ENCODE measurements at places on chromosomes 6 and 20. TPM values are rescaled to one million over a fixed set of nuclear protein-coding genes. Genes with fewer than 3 reads are reported as not detected.

DNA sequence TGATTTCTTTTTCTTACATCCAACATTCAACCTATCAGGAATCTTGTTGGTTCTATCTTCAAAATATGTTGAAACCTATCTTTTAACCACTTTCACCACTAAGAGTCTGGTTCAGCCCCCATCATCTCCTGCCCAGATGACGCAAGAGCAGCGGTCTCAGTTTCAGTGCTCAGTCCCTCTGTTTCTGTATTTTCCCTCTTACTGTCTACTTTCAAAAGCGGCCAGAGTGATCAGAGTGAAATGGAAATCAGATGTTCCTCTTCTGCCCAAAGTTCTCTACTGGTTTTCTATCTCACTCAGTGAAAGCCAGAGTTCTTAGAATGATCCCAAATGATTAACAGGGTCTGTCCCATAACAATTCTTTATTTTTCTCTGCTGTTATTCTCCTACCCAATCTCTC lies 147.9 kb upstream of the PDE7B start:
- no peak for DNase-seq

The TRDN gene
- polyA plus RNA-seq = 3.1 TPM

DNA sequence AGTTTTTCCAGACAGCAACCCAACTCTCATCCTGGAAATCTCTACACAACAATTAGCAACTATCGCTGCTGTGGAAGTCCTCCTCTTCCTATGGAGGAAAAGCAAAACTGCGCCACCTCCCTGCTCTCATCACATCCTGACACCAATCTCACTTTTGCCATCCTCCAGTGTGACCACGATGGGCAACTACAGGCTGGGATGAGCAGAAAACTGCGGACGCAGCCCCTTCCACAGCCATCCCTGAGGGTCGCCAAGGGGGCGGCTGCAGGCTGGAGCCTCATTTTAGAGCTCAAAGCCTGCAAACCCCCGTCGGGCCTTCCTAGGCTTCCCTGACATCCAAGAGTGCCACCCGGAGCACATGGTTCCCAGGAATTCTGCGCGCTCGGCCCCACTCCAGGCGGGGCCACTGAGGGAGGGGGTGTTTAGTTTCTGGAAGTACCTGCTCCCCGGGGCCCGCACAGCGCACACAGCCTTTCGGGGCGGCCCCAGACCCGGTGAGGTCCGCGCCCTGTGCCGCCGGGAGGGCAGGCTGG lies 1.2 kb downstream of the TCFL5 start:
- DNase-seq = no peak

The TIAM2 gene
- polyA plus RNA-seq = 19.0 TPM

The CDSN gene
- polyA plus RNA-seq = not detected

The PRKN gene
- 8.0 TPM for polyA plus RNA-seq

GRCh38 chr20:4038047-4038459 lies 22.7 kb upstream of the RNF24 start:
- no peak for DNase-seq

DNA sequence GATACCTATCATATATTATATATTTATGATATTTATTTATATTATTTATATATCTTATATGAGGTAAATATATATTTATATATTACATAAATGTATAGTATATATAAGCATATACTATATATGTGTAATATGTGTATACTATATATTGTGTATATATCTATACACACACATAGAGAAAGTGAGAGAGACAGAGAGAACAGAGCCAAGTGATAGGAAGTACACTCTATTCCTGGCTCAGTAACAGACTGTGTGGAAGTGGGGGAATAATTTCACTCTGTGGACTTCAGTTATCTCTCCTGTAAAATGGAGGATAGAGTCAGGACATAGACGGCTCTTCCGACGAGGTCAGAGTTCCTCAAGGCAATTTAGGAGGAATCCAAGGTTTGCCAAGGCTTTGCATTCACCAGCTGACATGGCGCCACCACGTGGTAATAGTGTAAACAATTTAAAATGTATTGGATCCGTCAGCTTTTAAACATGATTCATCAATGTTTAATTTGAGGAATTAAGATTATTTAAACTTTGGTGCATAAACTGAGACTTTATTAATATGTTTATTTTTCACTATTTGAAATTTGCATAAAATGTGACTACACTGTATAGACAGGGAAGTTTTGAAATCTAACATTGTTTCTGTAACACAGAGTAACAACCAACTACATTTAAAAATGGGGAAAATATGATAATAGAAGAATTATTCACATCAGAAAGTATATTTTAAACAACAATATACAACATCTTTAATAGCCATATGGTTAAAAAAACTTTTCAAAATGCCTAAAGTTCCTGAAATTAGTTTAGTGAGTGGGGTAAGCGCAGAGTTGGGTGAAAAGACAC lies 75.4 kb upstream of the TMEM244 start:
- DNase-seq = no peak

DNA sequence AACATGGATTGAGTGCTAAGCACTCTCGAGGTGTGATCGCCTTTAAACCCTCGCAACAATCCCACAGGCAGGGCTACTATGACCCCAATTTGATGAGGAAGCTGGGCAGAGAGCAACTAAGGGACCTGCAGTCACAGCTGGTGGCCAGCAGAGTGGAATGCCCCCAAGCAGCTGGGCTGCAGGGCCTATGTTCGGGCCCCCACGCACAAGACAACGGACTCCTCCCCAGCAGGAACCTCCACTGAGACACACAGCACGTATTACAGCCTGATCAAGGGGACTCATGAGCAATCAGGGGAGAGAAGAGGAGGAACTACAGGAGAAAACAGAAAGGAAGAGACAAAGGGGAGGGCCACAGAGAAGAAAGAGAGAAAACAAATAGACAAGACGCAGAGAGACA lies 21.7 kb downstream of the CST7 start:
- DNase-seq = no peak

- no peak for DNase-seq
Observed at GRCh38 chr6:45728674-45729073, 287.0 kb downstream of the CLIC5 start.

DNA sequence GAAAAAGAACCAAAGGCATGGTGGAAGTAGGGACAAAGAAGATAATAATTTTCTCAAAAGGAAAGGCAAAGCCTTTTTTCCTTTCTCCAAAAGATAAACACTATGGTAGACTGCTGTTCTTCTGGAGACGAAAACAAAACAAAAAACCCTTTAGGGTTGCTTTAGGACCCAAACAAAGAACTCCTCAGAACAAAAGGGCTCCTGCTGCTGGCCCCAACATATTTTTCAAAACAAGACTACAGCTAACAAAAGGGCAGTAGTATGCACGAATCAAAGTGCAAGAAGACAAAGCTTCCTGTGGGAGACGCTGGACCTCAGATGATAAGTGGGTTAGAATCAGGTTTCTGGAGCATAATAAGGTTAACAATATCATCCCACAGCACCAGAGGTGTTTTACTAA lies 15.8 kb downstream of the NCOA5 start:
- no peak for DNase-seq

The DLL1 gene
- polyA plus RNA-seq = 11.3 TPM

The CTCFL gene
- 2.5 TPM for polyA plus RNA-seq

- no peak for DNase-seq
Observed at GRCh38 chr20:39946053-39946810, 742.8 kb downstream of the MAFB start.

The C20orf144 gene
- polyA plus RNA-seq = 0.26 TPM

DNA sequence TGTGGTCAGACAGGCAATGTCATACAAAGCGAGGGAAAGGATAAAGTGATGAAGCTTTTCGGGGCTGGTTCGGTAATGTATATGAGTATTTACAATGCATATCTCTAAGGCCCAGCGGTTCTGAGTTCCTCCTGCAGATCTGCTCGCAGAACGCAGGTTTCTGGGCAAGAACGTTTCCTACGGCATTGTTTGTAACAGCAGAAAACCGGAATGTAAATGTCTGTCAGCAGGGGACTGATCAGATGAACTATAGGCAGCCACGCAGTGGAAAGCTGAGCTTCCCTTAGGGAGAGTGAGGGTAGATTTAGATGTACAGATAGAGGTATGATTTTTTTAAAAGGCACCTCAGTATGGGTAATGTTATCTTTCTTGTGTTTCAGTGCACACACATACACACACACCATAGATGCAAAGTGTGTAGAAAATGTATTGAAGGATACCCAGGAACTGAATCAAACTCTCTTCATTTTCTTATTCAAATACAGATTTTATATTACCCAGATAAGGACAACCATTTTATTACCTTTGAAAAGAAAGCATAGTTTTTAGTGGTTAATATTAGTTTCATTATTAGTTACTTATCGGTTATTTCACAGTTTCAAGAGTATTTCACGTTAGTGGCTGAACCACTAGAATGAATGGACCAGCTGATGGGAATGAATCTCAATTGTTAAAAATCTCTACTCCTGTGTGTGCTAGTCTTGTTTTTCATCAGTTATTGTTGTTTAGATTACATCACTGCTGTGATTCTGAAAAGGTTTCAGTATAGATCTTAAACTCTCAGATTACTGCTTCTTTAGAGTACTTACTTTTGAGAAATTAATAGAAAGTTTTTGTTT lies 56.2 kb downstream of the SNX9 start:
- DNase-seq = no peak

DNA sequence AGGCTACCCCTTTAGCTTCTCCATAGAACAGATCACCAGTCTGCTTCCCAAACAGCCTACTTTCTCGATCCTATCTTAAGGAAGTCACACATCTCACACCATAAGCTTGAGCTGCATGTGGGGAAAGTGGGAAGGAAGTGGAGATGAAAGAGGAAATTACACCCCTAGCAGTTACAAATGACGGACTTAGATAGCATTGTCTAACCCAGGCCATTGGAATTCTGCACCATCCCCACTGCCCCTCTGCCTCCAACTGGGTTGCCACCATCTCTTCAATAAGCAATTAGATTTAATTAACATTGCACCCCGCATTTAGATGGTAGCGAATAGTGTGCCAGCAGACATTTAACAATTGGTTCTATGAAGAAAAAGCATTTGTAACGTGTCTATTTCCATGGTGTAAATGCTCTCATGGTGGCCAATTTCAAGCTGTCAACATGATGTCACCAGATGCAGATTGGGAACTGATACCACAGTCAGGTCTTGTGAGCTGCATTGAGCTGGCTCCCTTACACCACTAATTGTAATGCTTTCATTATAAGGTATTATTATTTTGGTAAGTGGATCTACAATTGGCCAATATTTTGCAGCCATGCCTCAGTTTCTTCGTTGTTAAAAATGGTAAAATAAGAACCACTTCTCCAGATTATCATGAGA lies 124.7 kb downstream of the CD24 start:
- no peak for DNase-seq

DNA sequence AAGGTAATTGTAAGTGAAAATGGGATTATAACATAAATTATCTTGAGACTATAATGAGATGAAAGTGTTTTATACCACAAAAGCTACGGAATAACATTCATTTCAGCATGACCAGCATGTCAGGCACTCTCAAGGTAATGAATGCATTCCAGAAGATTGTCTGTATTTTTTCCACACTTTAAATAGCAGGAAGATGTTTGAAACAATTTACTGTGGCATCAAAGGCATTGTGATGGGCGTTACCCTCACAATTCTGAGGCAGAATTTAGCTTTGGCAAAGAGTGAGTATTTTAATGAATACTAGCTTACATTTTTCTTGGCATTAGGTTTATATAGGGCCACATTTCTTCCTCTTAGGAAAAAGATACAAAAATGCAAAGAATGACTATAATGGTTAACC lies 627.2 kb downstream of the BCKDHB start:
- no peak for DNase-seq

GRCh38 chr20:53088786-53089185 lies 116.6 kb downstream of the TSHZ2 start:
- DNase-seq = no peak
